ENCODE measurements at places on chromosomes 4 and X.

DNA sequence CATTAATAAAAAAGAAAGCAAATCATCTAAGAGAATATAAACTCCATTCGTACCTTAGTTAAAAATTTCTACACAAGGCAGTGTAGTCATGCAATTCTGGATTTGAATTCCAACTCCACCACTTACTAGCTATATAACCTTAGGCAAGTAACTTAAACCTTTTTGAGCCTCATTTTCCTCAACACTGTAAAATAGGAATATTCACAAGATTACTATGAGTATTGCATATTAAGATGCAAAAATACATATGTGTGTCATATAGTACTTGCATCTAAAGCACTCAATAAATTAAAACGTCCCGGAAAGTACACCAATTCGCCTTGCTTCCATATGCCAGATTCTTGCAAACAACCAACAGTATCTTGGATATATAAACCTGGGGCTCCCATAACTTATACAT lies 42.0 kb downstream of the HNRNPD start:
- no peak for DNase-seq

DNA sequence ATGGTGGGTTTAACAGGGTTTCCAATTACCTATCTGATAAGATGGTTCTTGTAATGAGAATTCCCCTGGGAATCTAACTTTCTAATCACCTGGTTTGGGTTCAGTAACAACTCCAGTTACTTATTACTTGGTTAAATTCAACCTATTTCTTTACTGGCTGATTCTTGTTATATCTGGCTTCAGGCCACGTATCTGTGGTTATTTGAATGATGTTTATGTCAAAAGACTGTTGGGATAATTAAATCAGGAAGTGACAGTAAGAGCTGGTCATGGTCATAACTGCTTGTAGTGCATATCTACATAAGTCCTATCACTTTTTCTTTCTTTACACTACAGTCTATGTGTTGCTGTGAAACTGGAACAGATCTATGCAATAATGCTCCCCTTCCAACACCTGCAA lies 108.1 kb downstream of the MID1 start:
- peak; percentile 39 for DNase-seq

GRCh38 chr4:17189759-17190158 lies 291.3 kb upstream of the LDB2 start:
- no peak for DNase-seq

- no peak for DNase-seq
Observed at GRCh38 chrX:13147147-13147546, 102.7 kb upstream of the FAM9C start.

DNA sequence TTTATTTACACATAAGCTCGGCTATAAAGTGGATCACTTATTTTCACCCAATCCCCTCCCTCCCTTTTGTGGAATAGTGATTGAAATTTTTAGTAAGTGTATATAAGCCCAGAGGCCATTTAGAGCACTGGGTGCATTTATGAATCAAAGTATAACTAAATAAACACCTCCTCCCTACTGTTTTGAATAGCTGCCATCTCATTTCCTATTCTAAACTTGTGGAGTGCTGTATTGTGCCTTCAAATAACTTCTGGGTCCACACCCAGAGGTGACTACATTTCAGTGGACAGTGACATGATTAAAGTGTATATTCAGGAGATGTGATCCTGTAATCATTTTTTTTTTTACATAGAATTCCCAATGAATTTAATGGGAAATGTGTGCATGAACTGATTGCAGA lies 104.9 kb downstream of the TEX13C start:
- no peak for DNase-seq

GRCh38 chr4:184456337-184456736 lies 18.0 kb downstream of the IRF2 start:
- no peak for DNase-seq

GRCh38 chr4:187903106-187903505 lies 92.5 kb upstream of the ZFP42 start:
- no peak for DNase-seq

DNA sequence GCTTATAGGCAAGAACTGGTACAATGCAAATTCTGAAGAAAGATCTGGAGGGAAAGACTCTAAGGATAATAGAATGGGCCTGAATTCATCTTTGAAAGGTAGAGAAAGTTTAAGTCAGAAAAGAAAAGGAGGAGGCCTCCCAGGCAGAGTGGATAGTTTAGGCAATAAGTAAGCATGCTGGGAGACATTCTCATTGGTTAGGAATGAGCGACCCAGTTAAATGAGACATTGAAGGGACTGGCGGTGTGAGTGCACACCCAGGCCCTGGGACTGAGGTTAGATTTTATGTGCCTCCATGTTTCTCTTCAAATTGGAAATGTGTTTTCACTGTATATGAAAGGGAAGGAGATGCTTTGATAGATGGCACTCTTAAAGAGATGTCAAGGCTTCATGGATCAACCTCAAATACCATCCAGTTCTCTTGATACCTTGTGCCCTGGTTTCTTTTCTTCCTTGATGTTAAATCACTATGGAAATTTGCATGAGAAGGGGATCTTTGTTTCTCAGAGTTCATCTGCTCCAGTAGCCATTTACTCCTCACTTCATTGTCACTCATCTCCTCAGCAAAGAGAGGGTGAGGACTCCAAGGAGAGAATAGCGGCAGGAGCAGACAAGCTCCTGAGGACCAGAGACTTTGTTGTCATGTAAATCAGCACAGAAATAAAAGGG lies 584.2 kb upstream of the INTU start:
- peak; percentile 40 for DNase-seq

DNA sequence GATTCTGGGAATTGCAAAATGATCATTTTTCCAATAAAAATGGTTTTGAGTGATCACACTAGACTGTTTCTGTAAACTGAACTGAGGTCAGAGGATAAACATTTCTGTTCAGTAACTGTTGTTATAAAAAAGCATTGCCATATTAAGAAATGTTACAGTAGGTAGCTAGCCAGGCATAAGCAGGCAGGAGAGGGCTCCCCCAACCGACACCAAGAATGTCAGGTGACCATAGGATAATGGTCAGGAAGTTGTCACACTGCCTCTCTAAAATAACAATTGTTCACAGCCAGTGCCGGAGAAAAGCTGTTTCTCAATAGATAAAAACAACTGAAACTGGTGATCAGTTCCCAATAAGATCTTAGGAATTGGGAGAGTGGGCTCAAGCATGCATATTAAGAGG lies 306.2 kb upstream of the SLIT2 start:
- DNase-seq = peak; percentile 64

DNA sequence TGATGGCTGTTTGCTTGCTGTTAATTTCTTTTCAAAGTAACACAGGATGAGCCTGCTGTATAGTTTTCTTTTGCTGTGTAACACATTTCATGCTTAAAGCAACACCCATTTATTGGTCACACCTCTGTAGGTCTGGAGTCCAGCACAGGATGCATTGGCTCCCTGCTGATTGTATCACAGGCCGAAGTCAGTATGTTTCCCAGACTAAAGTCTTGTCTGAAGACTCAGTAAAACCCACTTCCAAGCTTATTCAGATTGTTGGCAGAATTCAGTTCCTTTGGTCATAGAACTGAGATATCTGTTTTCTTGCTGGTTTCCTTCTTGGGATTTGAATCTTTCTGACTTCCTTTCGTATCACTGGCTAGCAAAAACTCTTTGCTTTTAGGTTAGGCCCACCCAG lies 54.3 kb downstream of the LRP2BP start:
- peak; percentile 40 for DNase-seq

DNA sequence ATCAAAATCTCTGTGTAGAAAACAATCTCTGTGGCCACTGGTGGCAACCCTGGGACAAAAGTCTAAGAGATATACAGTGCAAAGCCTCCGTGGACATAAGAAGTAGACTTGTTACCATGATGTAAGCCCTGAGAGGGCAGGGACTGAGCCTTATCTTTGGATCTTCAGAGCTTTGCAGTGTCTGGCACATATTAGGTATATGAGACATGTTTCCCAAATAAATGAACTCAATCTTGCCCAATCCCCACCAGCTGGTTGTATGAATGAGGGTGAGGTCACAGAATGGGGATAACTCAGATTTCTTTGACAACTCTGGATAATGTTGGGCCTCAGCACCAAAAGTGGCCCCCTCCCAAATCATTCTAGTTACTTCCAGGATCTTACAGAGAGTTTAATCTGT lies 511.4 kb upstream of the DIPK2B start:
- peak; percentile 29 for DNase-seq

- DNase-seq = no peak
Observed at GRCh38 chr4:168690199-168690598, 193.3 kb downstream of the PALLD start.

- DNase-seq = peak; percentile 51
Observed at GRCh38 chr4:99811850-99812249, 4.8 kb upstream of the DAPP1 start.

DNA sequence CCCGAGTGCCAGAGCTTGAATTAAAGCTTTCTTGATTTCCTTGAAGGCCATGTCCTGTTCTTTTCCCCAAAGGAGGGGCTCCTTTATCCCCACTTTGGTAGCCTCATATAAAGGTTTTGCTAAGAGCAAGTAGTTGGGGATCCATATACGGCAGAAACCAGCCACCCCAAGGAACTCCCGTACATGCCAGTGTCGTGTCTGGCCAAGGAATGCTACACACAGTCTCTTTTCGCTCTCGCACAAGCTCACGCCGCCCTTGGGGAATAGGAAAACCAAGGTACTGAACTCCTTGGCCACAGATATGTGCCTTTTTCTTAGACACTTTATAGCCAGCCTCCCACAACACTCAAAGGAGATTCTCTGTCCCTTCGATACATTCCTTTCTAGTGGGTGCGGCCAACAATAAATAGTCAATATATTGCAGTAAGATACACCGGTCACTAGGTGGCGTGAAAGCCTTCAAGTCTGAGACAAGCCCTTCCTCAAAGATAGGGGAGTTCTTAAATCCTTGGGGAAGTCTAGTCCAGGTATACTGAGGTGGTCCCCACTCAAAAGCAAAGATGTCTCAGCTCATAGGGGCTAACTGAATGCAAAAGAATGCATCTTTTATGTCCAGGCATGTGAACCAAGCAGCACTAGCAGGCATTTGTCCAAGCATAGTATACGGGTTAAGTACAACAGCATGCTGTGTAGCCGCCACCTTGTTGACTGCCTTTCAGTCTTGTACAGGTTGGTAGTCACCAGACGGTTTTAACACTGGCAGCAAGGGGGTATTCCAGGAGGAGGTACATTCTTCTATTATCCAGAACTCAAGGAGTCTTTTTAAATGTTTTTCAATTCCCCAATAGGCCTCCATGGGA lies 57.8 kb upstream of the XAGE1B start:
- peak; percentile 75 for DNase-seq

- DNase-seq = no peak
Observed at GRCh38 chr4:773214-773613, 52.7 kb downstream of the CPLX1 start.

DNA sequence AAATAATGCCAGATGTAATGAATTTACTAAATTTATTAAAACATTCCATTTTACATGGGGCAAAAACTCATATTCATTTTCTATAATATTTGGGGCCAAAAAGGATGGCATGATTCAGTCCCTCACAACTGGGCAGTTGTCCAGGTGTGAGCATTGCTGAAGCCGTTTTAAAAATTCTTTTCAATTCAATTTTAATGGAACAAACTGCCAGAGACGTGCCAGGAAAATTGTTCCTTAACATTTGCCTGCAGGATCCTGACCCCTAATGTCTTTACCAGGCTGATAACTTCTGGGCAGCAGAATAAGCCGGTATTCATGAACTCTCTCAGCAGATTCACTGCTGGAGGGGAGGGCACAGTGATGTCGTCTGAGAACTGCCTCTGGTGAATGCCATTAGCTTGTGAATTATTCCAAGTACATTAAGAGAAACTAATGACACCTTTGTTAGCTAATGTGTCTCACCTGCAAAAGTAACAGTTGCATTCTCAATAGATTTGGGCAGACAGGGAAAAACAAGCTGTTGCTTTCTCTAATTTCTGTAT lies 1445.1 kb upstream of the TENM3 start:
- no peak for DNase-seq

- peak; percentile 40 for DNase-seq
Observed at GRCh38 chr4:150006197-150006596, 72.0 kb upstream of the DCLK2 start.

GRCh38 chrX:112841820-112842157 lies 1.2 kb upstream of the AMOT start:
- no peak for DNase-seq

- no peak for DNase-seq
Observed at GRCh38 chrX:38606821-38607220, 45.5 kb downstream of the TSPAN7 start.

DNA sequence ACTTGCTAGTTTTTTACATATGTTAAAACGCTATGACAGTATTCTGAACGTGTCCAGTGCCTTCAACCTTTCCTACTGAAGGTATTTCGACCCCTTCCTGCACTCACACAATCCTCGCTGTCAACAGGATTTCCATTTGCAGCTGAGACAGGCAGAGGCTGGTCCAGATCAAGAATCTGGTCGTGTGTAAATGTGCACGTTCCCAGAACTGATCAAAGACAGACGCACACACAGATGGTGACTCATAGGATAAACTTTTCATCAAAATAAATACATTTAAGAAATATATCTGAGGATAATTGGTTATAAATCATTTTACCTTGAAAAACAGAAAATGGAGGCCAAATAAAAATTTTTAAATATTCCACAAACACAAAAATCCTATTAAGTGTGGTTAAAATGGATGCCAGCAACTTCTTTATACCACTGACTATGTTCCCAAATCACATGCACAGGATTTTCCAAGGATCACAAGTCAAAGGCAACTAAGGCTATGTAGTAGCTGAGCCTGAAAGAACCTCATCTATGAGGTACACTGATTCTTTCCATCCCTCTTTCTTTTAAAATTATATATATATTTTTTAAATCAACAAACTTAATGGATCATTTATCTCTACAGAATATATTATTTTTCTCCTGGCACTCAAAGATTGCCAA lies 85.9 kb downstream of the RNF150 start:
- DNase-seq = peak; percentile 92

DNA sequence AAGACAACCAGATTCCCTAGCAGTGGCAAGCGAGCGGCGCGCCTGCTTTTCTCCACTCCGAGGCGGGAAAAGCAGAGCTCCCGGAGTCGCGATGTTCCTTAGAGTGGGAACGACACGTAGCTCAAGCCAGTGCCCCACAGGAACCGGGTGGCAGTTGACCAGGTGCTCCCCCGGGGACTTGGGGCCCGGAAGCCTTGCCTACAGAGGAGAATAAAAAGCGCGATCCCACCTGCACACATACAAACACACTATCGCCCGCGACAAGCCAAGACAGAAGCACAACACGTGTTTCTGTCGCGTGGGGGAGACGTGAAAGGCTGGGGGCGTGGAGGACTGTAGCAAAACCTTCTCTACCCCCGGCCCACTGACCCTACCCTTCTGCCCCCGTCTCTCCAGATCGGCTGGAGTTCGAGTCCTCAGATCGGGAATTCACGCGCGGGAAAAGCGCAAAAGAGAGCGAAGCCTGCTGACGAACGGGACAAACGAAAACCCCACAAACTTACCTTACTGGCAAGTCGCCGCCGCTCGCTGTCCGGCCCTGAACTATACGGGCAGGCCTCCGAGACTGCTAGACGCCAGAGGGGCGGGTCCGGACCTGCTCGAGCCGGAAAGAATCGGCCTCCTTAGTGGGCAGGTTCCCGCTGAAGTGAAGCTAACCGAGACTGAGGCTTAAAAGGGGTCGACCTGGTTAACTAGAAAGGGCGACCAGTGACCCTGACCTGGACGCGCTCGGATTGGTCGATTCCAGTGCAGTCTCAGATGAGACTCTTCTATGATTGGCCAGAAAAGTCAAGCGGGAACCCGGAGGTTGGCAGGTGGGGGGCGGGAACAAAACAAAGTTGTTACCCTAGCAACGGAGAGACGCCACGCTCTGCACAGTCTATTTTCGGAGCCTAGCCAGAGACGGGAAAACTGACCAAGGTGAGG lies at the start of the genes DNAAF6 and NUP62CL:
Gene DNAAF6 (plus strand): TSS at position 842 of the 927 bp plus-strand sequence. CDS start 6,265 bp downstream, outside the sequence.
Gene NUP62CL (minus strand): TSS at position 664 of the 927 bp plus-strand sequence. CDS start 31,287 bp downstream, outside the sequence.
- peak; percentile 17 for DNase-seq

- no peak for DNase-seq
Observed at GRCh38 chr4:7635445-7636239, 200.9 kb upstream of the PSAPL1 start.

GRCh38 chrX:133550665-133551485 lies 135.6 kb upstream of the GPC4 start:
- no peak for DNase-seq
